ENCODE measurements at places on chromosomes 3 and 15. TPM values are rescaled to one million over a fixed set of nuclear protein-coding genes. Genes with fewer than 3 reads are reported as not detected.
A peak's percentile ranks its signal among the peaks of the same experiment; 100 is the strongest.

GRCh38 chr3:81040107-81040506, 721.3 kb downstream of the GBE1 start:
- DNase-seq, result no peak

- no peak for DNase-seq
Measured at GRCh38 chr3:47362701-47363100, 18.1 kb upstream of the PTPN23 start.

GRCh38 chr15:28983432-28984311, 97.9 kb downstream of the APBA2 start:
- peak; percentile 86 for DNase-seq

DNA sequence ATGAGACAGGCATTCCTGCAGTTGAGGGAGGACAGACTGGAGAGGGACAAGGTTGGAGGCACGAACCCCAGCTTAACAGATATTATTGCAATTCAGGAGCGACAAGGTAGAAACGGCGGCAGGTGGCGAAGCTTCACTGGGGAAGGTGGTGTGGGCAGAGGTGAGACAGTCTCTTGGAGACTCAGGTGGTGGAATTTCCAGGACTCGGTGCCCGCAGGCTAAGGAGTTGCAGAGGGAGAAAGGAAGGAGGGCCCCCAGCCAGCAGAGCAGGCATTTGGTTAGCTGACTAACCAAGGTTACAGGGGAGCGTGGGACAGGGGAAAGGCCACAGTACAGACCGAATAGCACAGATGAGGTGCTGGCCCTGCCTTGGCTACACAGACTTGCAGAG, 3.0 kb downstream of the FAM174B start:
- DNase-seq, result no peak

- no peak for DNase-seq
Measured at GRCh38 chr3:196800742-196801434, 61.2 kb downstream of the PAK2 start.

DNA sequence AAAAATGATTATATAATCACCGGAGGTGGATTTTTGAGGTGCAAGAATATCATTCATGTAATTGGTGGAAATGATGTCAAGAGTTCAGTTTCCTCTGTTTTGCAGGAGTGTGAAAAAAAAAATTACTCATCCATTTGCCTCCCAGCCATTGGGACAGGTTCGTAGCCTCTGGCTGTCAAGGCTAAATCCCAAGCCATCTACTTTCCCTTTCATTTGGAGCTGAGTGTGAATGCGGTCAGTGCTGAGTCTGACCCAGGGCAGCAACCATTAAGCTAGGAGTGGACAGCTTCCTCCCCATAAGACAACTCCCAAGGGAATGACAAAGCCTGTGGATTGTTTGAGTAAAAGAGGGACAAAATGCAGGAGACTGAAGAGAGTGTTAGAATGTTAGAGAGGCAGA, 33.6 kb downstream of the PARP14 start:
- DNase-seq, result no peak

GRCh38 chr3:25775936-25776335, 7.3 kb downstream of the NGLY1 start:
- no peak for DNase-seq

DNA sequence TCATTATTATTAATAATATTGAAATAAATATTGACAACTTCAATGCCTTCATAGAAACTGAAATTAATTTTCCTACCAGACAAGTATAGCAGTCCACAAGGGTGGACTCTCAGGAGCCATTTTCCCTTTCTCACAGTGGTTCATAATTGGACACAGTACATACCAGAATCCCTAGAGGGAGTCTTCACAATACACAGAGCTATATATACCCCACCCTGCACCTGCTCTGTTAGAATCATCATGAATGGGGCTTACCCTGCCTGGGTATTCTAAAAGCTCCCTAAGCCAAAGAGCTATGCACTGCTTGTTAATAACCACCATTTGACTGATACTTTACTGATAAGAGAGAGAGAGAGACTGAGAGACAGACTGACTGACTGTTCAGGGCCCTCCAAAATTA, 134.9 kb downstream of the FEZF2 start:
- no peak for DNase-seq

DNA sequence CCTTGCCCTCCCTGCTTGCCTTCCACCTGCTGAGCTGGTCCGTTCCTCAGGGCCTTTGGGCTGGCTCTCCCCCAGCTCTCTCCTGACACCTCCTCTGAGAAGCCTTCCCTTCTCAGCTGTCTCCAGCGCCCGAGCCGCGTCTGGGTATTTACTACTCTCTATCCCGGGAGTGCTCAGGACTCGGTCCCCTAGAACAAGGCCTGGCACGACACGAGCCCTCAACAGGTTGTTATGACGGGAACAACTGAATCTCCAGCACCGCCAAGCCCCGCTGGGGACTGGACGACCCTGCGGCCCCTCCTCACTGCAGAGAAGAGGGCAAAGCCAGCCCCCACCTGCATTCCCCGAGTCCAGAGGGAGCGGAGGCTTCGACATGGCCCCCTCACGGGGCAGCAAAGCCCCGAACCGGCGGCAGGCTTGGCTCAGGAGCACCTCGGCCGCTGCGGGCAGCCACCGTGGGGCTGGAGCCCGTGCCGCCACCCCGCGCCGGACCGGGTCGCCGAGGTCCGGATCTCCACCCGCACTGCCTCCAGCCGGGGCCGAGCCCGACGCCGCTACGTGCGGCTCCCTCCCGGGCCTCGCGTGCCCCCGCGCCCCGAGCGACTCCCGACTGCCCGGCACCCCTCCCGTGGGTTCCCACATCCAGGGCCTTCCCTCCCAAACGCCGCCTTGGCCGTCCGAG, 792 bp downstream of the TPRA1 start:
- peak; percentile 71 for DNase-seq

- no peak for DNase-seq
Measured at GRCh38 chr3:85760342-85760741, 801.6 kb downstream of the CADM2 start.

DNA sequence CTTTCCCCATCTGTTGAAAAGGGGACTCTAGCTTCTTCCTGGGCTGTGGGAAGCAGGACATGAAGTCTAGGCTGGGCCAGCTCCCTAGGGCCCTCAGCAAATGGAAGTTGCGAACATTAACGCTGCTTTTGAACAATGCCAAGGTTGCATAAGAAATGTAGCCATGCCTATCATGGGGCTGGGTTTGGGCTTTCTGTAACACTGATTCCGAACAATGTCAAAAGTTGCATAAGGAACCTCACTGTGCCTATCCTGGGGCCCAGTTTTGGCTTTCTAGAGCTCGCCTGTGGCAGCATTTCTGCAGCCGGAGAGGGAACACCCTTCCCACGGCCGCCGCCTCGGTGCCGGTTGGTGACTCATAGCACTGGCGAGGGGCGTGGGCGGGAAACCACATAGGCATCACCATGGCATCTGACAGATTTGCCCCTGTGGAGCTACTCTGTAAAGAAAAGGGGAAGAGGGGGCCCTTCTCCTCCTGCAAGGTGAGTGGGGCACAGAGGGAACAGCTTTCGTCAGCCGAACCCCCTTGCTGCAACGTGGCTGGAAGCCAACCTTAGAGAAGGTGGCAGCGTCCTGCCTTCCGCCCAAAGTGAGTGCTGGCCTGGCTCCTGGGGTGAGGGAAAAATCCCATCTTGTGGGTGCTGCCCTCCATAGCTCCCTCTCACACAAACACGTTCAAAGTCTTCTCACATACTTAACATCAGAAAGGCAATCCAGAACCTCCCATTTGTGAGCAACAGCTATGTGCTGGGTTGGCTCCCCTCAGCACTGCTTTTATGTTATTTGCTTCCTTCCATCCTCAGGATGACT, 46.6 kb upstream of the ATP2B2 start:
- no peak for DNase-seq

Gene ZKSCAN7
- 13.0 TPM for total RNA-seq

Gene WDR48
- total RNA-seq, result 31.7 TPM

Gene KLHL40
- total RNA-seq, result not detected

Gene SAMD7
- total RNA-seq, result not detected

Gene SLC7A14
- 2.0 TPM for total RNA-seq
